ENCODE measurements at places on chromosomes 16 and 17.

GRCh38 chr16:58509256-58510096 is 5.8 kb upstream of the SETD6 start:
- DNase-seq = no peak

GRCh38 chr16:68252383-68252782 is 7.2 kb downstream of the PLA2G15 start:
- no peak for DNase-seq

- no peak for DNase-seq
These were observed 24.6 kb downstream of the SOST start for GRCh38 chr17:43733956-43734355.

GRCh38 chr17:56260376-56261002 is 107.2 kb downstream of the ANKFN1 start:
- no peak for DNase-seq

DNA sequence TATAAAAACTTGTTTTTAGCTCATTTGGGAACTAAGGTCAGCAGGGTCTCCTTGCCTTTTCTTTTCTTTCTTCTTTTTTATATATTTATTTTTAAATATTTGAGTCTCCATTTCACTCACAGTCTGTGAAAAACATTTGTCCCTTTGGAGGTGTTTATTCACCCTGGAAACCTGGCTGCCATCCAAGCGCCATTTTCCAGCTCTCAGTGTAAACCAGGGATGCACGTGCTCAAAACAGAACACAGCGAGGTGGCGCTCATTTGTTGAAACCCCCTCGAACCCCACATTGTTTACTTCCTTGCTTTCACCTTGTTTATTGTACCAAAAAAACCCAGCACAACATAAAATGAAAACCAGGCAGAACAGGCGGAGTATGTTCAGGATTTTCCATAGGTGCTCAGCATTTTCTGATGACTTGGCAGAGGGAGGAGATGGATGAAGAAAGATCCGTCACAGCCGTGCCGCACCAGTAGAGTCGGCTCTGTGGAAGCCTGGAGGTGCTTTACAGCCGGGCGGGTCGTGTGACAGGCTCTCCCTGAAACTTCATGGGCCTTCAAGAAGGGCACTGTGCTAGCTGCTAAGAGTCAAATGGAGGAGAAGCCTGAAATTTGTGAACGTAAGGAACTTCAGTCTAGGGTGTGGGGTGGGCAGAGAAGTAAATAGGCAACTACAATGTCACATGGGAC is 284.4 kb downstream of the FOXL1 start:
- peak; percentile 62 for DNase-seq

GRCh38 chr17:28031174-28031573 is 11.3 kb upstream of the NLK start:
- no peak for DNase-seq

DNA sequence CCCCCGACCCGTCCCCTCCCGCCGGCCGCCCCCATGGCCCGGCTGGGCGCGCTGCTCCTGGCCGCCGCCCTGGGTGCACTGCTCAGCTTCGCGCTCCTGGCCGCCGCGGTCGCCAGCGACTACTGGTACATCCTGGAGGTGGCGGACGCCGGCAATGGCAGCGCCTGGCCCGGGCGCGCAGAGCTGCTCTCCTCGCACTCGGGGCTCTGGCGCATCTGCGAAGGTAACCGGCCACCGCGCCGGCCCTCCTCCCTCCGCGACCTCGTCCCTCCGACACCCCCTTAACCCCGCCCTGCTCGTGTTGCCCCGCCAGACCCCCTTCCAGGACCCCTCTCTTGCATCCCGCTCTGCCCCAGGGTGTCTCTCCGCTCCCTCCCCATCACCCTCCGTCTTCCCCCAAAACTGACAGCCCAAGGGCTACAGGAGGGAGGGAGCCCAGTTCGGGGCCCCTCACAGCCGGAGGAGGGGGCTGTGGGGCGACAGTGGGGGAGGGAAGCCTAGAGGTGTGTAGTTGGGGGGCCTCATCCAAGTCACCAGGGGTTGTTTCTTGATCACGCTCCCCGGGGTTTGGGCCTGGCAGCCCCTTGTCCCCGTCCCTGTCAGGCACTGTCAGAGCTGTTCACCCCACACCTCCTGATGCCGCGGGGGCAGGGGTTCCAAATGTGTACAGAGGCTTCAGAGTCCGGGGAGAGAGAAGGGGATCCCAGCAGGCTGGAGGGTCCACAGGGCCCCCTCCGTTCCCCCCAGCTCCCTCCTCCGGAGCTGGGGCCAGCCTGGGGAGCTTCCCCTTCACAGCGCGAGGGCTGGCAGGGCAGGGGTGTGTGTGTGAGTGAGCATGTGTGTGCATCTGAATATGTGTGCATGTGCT is 794 bp downstream of the TMEM235 start:
- DNase-seq = no peak

- no peak for DNase-seq
These were observed 54.0 kb downstream of the TMEM132E start for GRCh38 chr17:34633351-34633750.

- DNase-seq = no peak
These were observed 30.9 kb upstream of the CES5A start for GRCh38 chr16:55906123-55906522.

DNA sequence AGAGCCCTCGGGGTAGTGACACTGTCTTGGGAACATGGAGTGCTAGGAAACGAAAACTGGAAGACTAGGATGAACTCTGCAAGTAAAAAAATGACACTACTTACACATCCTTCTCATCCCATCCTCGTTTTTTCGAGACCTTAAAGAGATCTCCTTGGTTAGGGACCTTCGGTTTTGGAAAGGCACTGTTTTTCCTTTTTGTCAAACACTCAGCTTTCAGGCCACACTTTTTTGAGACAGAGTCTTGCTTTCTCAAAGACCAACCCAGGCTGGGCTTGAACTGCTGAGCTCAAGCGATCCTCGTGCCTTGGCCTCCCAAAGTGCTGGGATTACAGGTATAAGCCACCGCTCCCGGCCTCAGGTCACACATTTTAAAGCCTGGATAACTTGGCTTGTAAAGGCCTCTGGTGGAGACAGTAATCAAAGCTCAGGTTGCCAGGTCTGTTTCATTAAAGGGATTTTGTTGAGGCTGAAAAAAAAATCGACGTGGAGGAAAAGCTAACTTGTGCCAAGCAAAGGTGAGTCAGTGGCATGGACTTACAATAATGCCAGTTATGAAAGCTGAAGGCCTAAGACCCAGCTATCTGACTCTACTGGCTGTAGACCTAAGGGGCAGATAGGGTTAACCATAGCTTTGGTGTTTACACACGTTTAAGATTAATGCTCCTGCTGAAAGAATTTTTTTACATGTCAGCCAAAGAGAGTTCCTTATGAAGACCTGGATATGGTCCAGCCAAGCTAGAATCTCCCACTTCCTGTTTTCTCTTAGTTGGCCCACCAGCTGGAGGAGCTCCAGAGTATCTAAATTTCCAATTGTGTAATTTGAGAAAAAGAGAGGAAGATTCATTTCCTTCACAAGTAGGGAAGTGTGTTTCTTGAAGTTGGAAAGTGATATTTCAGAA is 823 bp downstream of the NBR1 start:
- DNase-seq = peak; percentile 71

DNA sequence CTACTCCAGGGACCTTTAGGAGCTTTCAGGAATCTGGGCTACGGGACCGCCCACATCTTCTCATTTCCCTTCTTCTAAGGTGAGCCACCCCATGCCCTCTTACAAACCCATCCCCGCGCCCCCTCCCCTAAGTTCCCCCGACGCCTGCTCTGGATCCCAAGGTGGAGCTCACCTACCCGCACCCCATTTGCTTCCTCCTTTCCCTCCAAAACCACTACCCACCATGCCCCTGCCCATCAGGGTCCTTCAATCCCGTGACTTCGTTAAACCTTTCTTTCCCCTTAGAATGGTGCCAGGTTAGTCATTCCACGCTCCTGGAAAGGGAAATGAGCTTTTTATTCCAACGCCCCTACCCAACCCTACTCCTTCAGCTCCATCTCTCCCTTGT is 326 bp upstream of the MTMR4 start:
- DNase-seq = no peak

- no peak for DNase-seq
These were observed 34.6 kb downstream of the PHLPP2 start for GRCh38 chr16:71689901-71690300.

DNA sequence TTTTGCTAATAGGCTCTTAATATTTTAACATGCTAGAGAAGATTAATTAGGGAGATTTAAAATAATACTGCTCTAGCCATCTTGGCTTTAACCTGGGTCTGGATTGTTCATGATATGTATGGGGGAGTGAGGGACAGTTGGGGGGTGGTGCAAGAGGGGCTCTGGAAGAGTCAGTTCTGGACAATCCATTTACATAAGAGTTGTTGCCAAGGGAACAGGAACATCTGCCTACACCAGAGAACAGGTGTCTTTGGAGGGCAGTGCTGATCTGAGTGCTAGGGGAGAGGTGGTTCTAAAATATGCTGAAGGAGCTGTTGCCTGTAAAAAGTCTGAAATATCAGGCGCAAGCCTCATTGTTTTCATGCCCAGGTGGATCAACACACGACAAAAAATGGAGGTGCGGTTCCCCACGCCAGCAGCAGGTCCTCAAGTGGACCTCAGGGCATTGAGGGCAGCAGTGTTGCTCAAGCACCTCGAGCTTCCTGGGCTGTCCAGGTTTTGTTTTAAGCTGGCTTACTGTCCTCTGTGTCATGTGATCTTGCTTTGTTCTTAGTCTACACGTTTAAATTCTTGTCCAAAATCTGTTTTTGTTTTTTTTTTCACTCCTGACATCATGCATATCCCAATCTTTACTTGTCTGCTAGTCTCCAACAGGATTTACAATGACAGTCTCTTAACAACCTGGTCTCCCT is 25.4 kb upstream of the WSB1 start:
- DNase-seq = no peak

DNA sequence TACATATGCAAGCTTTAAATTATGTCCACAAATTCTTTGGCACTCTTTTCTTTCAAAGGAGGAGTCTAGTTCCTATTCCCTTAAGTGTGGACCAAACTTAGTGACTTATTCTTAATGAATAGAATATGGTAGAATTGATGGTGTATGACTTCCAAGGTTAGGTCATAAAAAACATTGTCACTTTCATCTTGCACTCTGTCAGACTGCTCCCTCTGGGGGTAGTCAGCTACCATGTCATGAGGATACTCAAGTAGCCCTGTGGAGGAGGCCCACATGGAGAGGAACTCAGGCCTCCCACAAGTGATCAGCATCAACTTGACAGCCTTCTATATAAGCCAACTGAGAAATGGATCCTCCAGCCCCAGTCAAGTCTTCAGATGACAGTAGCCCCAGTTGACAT is 58.0 kb upstream of the SCNN1B start:
- DNase-seq = no peak

GRCh38 chr17:17235212-17236174 is 1.5 kb downstream of the FLCN start:
- DNase-seq = no peak

GRCh38 chr17:58357312-58358297 is 5.6 kb upstream of the SUPT4H1 start:
- no peak for DNase-seq

DNA sequence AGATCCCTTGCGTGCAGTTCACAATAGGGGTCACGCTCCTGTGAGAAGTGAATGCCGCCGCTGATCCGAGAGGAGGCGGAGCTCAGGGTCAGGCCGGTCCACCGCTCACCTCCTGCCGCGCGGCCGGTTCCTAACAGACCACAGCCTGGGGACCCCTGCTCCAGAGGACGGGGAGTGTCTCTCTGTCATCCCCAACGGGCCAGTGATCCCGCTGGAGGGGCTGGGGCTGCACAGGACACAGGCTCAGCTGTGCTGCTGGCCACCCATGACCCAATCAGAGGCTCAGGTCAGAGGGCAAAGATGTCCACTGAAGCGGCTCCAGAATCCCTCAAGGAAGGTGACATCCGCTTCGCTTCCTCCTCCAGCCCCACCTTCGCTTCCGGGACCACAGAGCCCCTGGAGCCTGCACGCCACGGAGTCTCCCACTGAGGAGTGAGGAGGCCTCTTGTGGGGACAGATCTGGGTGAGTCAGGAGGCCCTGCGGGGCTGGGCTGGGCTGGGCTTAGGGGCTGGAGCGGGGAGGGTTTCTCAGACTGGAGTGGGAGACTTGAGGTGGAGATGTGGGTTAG is 115.4 kb downstream of the METRNL start:
- no peak for DNase-seq

- DNase-seq = no peak
These were observed 20.6 kb upstream of the SNTB2 start for GRCh38 chr16:69166221-69166833.

DNA sequence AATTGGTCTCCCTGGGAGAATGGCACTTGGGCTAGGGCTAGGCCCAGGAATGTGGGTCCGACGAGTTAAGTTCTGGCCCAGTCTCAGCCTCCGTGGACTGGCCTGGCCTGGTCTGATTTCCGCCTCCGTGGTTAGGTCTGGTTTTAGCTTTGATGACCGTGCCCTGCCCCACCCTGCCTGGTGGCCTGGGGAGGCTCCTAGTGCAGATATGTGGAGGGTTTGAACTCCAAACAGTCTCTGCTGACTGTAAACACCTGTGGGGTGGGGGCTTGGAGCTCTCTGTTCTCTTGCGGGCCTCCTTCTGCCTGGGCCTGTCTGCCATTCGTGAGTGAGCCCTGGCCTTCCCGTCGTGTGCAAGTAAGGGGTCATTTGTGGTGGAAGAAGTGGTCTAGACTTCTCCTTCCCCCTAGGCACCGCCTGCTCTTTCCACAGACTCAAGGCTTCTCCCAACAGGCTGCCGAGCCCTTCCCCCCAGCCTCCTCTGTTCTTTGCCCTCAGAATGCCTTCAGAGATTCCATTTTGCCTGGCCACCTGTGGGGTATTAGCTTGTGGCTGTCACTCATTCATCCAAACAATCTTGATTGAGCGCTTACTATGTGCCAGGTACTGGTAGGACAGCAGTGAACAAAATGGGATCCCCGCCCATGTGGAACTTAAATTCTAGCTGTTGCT is 1.6 kb downstream of the ATP6V0C start:
- DNase-seq = no peak

DNA sequence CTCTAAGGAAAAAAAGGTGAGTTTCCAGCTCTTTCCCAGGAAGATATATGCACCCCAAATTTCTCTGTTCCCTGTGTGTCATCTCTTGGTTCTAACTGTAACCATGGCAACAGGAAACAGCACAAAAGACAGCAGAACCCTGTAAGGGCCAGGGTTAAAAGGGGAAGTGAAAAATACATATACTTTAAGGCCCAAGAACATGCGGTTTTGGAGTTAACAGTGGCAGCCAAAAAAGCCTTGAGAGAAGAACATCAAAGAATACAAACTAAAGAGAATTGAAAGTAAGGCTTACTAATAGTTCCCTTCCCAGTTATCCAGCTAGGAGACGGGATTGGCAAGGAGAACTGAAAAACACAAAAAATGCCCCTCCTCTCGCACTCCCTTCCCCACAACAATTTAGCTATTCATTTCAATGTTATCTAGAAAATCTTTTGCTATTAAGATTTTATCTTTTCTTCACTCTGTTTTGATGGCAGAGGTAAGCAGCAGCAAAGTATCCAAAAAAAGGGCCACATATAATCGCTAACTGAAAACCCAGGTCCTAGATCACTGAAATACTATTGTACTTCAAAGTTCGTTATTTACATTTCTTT is 1.5 kb downstream of the SPOP start:
- DNase-seq = no peak

GRCh38 chr16:86016201-86016965 is 117.4 kb downstream of the IRF8 start:
- DNase-seq = peak; percentile 74

DNA sequence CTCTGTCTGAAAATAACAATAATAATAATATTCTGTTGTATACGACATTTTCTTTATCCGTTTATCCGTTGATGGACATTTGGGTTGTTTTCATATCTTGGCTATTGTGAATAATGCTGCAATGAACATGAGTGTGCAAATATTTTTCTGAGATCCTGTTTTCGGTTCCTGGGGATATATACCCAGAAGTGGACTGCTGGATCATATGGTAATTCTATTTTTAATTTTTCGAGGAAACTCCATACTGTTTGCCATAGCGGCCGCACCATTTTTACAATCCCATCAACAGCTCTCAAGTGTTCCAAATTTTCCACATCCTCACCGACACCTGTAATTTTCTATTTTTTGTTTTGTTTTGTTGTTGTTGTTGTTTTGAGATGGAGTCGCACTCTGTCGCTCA is 5.3 kb upstream of the PRSS41 start:
- no peak for DNase-seq
